Cerebellar cortex (tissue), 1 donor: ENCODE measurements at places on chromosomes 3 and 15.

DNA sequence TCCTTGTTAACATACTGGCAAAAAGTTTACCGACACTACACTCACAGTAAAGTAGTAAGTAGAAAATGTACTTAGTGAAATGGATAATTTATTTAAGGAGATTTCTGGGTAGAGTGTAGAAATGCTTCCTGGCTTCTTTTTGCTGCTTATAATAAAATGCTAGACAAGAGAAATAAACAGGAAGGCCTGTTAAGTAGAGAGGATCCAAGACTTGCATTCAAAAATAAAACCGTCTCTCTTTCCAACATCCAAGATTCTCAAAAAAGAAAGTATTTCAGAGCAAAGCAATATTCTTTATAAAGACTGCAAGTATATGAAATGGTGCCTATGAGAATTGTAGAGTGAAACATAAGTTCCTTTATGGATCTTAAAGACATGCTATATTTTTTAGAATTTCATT is 77.0 kb upstream of the CNTN6 start:
- no peak for DNase-seq

DNA sequence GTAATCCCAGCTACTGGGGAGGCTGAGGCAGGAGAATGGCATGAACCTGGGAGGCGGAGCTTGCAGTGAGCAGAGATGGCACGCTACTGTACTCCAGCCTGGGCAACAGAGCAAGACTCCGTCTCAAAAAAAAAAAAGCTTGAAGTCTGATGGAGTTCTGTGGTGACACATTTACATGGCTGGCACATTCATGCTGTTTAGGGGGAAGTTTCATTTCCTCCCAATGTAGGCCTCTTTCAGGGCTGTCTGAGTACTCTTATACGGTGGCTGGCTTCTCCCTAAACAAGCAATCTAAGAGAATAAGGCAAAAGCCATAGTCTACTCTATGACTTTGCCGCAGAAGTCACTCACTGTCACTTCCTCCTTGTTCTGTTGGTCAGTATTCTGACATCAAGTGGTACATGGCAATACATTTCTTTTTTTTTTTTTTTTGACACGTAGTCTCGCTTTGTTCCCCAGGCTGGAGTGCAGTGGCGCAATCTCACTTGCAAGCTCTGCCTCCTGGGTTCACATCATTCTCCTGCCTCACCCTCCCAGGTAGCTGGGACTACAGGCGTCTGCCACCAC is 41.2 kb downstream of the OIP5 start:
- no peak for DNase-seq

- DNase-seq: no peak
Measured at GRCh38 chr3:62602987-62603386, 229.6 kb upstream of the FEZF2 start.

DNA sequence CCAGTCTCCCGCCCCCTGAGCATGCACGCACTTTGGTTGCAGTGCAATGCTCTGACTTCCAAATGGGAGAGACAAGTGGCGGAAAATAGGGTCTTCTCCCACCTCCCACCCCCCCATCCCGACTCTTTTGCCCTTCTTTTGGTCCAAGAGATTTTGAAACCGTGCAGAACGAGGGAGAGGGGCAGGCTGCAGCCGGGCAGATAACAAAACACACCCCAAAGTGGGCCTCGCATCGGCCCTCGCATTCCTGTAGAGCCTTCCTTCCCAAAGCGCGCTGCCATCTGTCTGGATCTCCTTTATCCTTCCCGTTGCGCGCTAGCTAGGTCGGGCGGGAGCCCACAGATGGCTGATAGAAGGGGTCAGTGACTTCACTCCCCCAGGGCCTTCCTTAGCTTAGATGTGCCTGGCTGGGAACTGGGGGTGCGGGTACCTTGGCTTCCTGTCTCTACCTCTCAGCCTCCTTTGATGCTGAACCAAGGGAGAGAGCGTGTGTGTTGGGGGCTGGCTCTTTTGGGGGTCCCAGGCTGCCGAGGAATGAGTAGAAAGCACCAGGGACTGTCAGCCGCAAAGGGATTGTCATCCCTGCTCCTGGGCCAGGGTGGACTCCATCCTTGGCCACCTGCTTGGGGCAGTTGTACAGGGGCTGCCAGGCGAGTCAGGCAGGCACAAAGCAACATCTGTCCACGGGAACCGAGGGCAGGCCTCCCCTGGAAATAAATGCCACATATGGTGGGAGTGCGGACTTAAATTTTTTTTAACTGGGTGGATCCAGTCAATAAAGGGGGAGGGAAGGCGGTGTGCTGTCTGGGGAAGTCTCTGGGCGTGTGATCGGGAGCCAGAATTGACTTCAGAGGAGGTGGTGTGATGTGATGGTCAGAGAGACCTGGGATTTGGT is 1.8 kb downstream of the SMAD3 start:
- DNase-seq: no peak

DNA sequence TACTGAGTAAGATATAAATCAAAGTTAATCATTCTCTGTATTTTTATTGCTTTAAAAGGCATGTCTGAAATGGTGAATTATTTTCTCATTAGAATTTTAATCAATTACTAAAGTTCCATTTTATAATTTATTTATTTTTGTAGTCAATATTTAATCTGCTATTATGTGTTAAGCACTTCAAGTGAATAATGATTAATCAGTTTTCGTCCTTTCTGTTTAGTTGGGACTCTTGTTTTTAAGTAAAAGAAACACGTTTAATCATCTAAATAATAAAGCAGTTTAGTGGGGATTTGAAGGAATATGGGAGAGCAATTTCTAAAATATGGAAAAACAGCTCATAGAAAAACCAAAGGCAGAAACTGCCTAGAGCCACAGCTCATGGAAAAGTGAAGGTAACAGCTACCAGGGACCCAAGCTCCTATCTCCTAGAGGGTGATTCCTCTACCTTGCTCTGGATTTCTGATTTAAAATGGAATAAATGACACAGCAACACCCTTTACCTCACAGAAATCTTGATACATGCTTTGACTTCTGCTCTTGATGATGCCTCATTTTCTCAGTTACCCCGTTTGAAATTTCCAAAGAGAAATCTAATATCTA is 28.0 kb upstream of the SUCNR1 start:
- DNase-seq: no peak

DNA sequence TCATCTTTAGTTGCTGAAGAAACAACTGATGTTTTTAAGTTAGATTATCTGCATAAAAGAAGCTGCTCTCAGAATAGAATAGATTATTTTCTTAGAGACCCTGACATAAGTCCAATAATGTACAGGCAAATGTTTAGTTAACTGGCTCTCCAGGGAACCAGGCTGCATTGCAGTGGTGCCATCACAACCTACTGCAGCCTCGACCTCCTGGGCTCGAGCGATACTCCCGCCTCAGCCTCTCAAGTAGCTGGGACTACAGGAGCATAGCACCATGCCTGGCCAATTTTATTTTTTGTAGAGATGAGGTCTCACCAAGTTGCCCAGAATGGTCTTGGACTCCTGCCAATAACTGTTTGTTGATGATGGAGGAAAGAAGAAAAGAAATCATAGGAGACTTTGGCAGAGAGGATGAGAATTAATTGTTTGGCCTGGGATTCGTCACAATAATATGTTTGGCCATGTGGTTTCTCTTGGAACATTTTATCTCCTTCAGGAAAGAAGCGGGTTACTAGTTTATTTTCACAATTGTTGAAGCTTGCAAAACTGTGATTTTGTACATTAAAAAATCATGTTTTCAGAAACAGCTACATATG is 429.2 kb downstream of the CADM2 start:
- DNase-seq: peak; percentile 89

DNA sequence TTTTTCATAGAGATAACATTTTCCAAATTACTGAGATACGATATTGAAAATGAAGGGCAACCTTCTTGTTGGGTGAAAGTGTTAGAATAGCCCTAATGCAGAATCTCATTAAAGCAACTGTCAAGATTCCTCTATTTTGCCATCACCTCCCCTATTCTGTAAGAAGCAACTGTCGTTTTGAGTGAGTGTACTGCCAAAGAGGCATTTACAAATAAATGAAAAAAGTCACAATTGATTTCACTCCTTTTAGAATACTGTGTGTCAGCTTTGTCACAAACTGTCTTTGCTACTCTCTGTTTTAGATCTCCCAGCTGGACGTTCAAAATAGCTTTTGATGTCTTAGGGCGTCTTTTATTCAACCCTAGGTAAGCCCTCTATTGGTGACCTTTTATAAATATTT is 322.8 kb upstream of the NAALADL2 start:
- no peak for DNase-seq

DNA sequence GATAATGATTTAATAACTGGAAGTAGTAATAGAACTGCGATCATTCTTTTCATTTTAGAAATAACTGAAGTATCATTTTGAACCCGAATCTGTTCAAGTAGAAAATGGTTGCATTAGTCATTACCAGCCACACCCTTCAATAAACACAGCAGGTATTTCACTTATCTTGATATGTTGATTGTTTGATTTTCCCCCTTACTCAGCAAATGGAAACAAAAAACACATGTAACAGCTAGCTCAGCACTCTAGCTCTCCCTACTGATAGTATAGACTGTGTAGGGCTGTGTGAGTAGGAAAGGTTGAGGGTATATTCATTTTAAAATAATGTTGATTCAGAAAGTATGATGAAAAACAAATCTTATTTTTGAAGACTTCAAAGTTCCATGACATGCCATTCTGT is 1.1 kb upstream of the GPR149 start:
- no peak for DNase-seq

DNA sequence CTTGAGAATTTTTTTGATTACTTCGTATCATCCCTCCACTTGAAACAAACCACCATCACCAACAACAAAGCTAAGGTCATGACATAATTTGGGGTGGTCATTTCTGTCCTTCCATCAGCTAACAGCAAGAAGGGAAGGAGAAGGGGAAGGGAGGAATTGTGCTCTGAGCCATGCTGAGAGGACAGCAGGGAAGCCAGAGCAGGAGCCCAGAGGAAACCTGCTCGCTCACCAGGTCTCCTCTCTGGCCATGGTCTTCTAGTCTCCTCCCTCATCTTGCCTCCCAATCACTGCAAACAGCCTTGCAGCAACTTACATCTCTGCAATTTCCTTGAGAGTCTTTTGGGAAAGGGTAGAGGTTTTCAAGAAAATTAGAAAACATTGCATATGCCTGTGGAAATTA is 196.7 kb downstream of the SSR3 start:
- DNase-seq: peak; percentile 14

- no peak for DNase-seq
Measured at GRCh38 chr15:80926126-80926525, 63.5 kb downstream of the MESD start.

DNA sequence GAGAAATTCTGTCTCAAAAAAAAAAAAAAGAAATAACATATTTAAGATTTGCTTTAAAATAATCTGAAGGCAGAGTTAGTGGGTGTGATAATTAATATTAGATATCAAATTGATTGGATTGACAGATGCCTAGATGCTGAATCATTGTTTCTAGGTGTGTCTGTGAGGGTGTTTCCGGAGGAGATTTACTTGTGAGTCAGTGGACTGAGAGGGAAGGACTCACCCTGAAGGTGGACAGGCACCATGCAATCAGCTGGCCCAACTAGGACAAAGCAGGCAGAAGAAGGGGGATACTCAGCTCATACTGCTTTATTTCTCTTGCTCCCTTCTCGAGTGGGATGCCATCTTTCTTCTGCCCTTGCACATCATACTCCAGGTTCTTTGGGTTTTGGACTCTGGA is 16.7 kb upstream of the RPL24 start:
- DNase-seq: no peak

DNA sequence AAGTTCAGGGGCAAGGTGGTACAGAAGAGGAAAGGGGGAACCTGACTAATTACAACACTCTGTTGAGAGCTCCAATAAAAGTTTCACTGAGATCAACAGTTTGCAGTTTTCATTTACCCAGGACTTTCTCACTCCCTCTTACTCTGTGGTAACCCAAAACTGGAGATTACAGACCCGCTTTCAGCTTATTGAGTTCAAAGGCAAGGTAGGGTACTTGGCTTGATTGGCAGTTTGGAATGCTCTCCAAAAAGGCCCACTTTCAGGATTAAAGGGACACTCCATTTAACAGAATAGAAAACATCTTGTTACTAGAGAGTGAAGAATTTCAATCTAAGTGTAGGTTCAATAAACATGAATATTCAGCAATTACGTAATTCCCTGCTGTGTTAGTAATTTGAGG is 117.6 kb upstream of the ETV5 start:
- DNase-seq: no peak

DNA sequence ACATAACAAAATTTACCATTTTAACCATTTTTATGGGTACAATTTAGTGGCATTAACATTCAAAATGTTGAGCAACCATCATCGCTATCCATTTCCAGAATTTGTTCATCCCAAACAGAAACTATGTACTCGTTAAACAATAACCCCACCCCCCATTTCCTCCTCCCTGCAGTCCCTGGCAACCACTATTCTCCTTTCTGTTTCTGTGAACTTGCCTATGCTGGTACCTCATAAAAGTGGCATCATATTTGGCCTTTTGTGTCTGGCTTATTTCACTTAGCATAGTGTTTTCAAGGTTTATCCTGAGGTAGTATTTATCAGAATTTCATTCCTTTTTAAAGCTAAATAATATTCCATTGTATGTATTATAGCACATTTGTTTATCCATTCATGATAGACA is 32.4 kb downstream of the C3orf80 start:
- DNase-seq: no peak

GRCh38 chr3:133931084-133931483 is 35.4 kb upstream of the RAB6B start:
- no peak for DNase-seq

- DNase-seq: no peak
Measured at GRCh38 chr3:175617247-175617646, 758.1 kb downstream of the NAALADL2 start.

GRCh38 chr3:167783781-167784180 is 48.3 kb downstream of the SERPINI1 start:
- peak; percentile 22 for DNase-seq

DNA sequence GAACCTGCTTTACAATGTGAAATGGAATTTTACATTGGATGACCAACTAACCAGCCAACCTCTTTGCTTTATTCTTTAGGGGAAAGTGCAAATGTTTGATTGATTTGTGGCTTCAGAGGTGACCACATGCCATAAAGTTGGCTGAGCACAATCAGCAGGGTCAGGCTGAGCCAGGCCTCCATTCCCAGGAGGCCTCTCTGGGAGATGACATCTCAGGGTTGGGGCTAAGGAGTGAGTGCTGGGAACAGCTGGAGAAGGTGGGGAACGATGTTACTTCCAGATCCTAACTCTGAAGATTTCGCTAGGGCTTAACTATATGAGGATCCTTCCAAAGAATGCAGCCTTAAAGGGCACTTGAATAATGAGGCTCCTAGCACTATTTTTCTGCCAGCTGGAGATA is 131.7 kb downstream of the ATP10A start:
- DNase-seq: no peak

DNA sequence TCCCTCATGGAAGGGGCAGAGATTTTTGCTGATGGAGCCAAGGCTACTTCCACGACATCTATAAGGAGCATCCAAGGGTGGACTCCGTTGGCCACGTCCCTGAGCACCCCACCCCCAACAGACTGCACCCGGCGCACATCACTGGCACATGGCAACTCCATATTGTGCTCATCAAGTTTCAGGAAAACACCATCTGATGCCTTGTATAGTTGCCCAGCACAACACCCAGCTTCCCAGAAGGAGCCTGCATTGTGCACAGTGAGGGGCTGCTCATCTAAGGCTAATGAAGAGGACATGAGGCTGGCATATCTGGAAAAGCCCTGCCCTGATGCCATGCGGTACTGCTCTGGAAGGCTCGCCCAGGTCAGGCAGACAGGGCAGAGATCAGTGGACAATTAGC is 15.0 kb upstream of the CACNA2D2 start:
- DNase-seq: peak; percentile 64
